NCI-H2081 treated with DMSO at 0.1 percent for 48 hours (cell line): ENCODE measurements at places on chromosomes 7 and 10.

GRCh38 chr10:12482587-12482986, 133.2 kb downstream of the CAMK1D start:
- DNase-seq: no peak

DNA sequence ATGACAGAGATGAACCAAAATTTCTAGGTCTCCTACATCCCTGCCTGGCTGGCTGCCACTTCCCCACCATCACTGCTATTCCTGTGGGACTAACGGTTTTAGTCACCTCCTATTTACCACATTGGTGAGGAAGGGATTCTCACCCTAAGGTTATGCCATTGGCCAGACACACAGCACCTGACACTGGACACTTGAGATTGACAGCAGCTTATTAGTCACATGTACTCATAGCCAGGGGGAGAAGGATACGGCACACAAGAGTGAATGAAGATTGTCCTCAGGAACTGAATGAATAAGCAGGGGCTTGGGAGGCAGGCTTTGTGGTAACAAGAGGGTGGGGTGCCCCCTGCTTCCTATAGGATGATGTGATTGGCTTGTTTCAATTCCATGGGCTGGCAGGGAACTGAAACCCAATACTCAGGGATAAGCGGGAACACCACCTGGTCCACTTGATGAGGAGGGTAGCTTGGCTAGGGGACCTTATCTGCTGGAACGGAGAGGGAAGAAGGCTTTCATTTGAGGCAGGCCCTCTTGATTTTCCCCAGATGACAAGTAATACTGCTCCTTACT, 99.0 kb downstream of the SPAG6 start:
- DNase-seq: no peak

DNA sequence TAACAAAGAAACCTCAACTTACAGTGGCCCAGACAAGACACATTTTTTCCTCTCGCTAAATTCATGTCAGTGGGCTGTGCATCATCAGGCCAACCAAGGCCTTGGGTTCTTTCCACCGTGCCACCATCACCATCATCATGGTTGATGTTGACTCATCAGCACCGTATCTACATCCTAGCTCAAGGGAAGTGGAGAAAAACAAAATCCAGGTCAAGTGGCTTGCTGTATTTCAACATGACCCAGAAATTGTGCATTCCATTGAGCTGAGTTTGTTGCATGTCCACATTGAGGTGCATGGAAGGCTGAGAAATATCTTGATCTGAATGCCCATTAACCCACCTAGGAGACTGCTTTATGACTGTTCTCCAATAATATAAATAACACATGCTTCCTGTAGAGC, 312.4 kb upstream of the CDC14C start:
- no peak for DNase-seq

GRCh38 chr10:112383325-112383724, 9.4 kb downstream of the ACSL5 start:
- DNase-seq: no peak

DNA sequence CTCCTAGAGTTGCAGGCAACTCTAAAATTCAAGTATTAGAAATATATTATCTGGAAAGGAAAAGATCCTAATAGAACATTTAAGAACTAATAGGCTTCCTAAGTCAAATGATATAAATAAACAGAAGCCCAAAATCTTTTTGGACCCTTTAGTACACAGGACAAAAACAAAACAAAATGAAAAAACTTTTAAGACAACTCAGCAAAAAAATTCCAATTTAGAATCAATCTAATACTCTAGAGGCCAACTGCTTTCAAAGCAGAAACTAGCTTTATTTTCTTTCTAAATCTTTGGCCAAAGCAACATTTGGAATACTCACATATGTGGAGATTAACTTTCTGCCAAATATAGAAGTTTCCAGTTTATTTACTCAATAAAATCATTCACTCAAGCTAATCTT, 65.2 kb downstream of the CALCR start:
- DNase-seq: no peak

- no peak for DNase-seq
Measured at GRCh38 chr7:155743177-155743576, 69.1 kb downstream of the SHH start.
